ENCODE measurements at places on chromosomes 7 and 10. TPM values are rescaled to one million over a fixed set of nuclear protein-coding genes. Genes with fewer than 3 reads are reported as not detected.

ASZ1 gene
- not detected for polyA plus RNA-seq

STEAP4 gene
- not detected for polyA plus RNA-seq

PTPRZ1 gene
- polyA plus RNA-seq: not detected

POLR2J2 gene
- polyA plus RNA-seq: 16.3 TPM

KCNH2 gene
- not detected for polyA plus RNA-seq

STAG3 gene
- 118 TPM for polyA plus RNA-seq

GIMAP6 gene
- polyA plus RNA-seq: 24.9 TPM

C10orf62 gene
- polyA plus RNA-seq: not detected

ENTPD1 gene
- 124 TPM for polyA plus RNA-seq

AKR1C1 gene
- not detected for polyA plus RNA-seq

SLIT1 gene
- not detected for polyA plus RNA-seq

CYP2C19 gene
- not detected for polyA plus RNA-seq

TSPAN15 gene
- polyA plus RNA-seq: 2.8 TPM

FAM13C gene
- polyA plus RNA-seq: 0.18 TPM

CDNF gene
- polyA plus RNA-seq: 0.69 TPM

CYP3A4 gene
- not detected for polyA plus RNA-seq

CXCL12 gene
- polyA plus RNA-seq: 0.86 TPM

INSYN2A gene
- polyA plus RNA-seq: not detected

ACBD7 gene
- 0.22 TPM for polyA plus RNA-seq

OSBPL3 gene
- 27.9 TPM for polyA plus RNA-seq

TBX20 gene
- not detected for polyA plus RNA-seq

WEE2 gene
- not detected for polyA plus RNA-seq

HOXA6 gene
- not detected for polyA plus RNA-seq

MLLT10 gene
- 13.8 TPM for polyA plus RNA-seq

CPN1 gene
- polyA plus RNA-seq: not detected

PHYHIPL gene
- 0.38 TPM for polyA plus RNA-seq

OR9A2 gene
- not detected for polyA plus RNA-seq

C7orf25 gene
- polyA plus RNA-seq: 2.3 TPM

NXPH1 gene
- polyA plus RNA-seq: not detected

MMP21 gene
- 0.09 TPM for polyA plus RNA-seq

CASP7 gene
- 19.5 TPM for polyA plus RNA-seq

ZCWPW1 gene
- polyA plus RNA-seq: 5.8 TPM

UTF1 gene
- not detected for polyA plus RNA-seq

PDE6C gene
- polyA plus RNA-seq: not detected

ZNF485 gene
- polyA plus RNA-seq: 5.3 TPM

GRM3 gene
- polyA plus RNA-seq: 0.08 TPM

CDH23 gene
- 0.12 TPM for polyA plus RNA-seq

LRIT1 gene
- not detected for polyA plus RNA-seq

STARD3NL gene
- 121 TPM for polyA plus RNA-seq

DBF4 gene
- 91.6 TPM for polyA plus RNA-seq

PTPRN2 gene
- polyA plus RNA-seq: not detected

GIMAP8 gene
- polyA plus RNA-seq: 2.2 TPM

SLC35B4 gene
- 26.0 TPM for polyA plus RNA-seq

IFIT1B gene
- not detected for polyA plus RNA-seq

FLNC gene
- polyA plus RNA-seq: 0.04 TPM

CCM2 gene
- 62.8 TPM for polyA plus RNA-seq

TFR2 gene
- 2.8 TPM for polyA plus RNA-seq

Measured in GM12878 (cell line).